ENCODE measurements at places on chromosomes 1 and 21.

- DNase-seq = no peak
Measured at GRCh38 chr21:36694031-36694515, 4.8 kb upstream of the SIM2 start.

GRCh38 chr1:196608390-196609369 lies at the start of gene KCNT2:
Gene KCNT2 (minus strand): TSS chr1:196608440. CDS start chr1:196608309, 131 bp downstream.
- DNase-seq = no peak

- DNase-seq = no peak
Measured at GRCh38 chr1:151175863-151176262, at the start of gene TMOD4. Gene TMOD4 (minus strand): TSS chr1:151175981. CDS start chr1:151174875, 1,106 bp downstream.

DNA sequence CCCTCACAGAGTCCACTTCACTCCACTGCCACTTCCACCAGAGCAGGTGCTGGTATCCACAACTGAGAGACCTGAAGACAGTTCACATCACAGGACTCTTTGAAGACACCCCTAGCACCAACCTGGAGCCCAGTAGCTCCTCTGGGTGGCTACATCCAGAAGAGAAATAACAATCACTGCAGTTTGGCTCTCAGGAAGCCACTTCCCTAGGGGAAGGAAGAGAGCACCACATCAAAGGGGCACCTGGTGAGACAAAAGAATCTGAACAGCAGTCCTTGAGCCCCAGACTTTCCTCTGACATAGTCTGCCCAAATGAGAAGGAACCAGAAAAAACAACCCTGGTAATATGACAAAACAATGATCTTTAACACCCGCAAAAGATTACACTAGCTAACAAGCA lies 113.2 kb downstream of the TENT5C start:
- DNase-seq = no peak

DNA sequence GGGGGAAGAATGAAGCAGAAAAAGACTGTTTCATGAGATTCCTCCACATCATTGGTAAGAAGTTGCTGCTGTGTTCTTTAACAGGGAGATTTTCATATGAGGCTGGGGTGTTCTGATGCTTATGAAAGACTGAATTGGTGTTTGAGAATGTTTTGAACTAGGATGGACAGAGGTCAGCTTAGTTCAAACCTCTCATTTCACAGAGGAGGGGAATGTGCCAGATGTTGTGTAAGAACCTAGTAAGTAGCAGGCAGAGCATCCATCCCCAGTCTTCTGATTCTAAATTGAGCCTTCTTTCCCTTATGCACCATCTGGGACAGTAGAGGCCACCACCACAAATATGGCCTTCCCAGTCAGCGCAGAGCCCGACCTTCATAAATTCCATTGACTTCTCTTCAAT lies 43.7 kb downstream of the SAMD13 start:
- DNase-seq = no peak

DNA sequence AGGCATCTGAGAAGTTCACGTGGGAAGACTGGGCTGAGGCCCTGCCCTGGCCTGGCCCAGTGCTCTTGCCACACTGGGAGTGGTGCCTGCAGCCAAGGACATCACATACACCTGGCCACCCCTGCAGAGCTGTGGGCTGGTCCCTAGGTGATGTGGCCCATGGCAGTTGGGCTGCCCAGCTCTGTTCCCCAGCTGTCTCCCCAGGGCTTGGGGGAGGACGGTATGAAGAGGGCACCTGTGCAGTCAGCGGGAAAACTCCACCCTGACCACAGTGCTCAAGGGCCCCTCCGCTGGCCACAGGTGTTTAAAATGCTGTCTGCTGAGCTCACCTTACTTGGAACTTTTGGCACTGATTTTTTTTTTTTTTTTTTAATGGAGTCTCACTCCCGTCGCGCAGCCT lies 120.4 kb upstream of the SLC25A33 start:
- DNase-seq = no peak

DNA sequence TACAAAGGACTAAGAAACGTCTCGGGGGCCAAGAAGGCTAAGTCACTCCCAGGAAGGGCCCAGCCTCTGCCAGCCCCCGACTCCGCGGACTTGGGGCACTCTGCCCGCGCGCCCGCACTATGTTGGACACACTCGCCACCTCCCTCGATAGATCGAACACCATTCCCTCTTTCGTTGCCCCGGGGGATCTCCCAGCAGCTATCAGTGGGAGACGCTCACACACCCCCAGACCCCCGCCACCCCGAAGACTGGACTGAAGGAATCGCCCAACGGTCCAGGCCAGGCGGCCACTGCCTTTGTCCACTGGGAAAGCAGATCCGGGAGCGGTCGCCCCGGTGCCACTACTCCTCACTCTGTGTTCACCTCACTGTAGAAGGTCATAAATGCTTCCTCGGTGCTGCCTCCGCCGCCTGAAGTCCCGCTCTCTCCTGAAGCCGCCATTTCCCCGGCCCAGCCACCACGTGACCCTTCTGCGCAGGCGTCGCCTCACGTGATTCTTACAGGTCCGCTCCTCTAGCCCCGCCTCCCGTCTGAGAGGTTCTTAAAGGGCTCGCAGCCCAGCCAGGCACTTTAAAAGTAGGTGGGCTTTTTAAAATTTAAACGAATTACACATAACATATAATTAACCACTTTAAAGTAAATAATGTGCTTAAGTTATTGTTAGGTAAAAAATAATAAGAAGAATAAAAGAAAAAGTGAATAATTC lies at the start of gene DNAJC8:
DNAJC8 (minus strand) TSS at position 472 of the 706 bp plus-strand sequence; CDS start at position 441, 31 bp downstream.
- DNase-seq = peak; percentile 67

DNA sequence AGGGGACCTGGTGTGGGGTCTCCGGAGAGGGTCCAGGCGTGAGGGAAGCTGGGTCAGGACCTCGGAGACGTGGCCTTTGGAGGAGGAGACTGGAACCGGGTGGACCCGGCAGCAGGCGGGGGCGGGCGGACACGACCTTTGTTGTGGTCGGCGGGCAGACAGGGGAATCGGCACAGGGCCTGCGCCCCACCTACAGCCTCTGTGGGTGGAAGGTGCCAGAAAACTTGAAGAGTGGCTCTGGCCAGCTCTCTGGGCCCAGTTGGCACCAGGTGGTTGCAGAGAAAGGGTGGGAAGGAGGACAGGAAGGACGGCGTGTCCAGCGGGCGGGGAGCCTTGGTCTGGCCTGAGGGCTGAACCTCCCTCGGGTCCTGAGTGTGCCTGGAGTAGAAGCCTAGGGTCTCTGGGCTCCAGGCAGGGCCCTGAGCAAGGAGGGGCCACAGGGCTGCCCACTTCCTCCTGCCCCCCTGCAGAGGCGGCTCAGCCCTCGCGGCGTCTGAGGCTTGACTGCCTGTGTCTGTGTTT lies 7.7 kb upstream of the TTLL10 start:
- no peak for DNase-seq

DNA sequence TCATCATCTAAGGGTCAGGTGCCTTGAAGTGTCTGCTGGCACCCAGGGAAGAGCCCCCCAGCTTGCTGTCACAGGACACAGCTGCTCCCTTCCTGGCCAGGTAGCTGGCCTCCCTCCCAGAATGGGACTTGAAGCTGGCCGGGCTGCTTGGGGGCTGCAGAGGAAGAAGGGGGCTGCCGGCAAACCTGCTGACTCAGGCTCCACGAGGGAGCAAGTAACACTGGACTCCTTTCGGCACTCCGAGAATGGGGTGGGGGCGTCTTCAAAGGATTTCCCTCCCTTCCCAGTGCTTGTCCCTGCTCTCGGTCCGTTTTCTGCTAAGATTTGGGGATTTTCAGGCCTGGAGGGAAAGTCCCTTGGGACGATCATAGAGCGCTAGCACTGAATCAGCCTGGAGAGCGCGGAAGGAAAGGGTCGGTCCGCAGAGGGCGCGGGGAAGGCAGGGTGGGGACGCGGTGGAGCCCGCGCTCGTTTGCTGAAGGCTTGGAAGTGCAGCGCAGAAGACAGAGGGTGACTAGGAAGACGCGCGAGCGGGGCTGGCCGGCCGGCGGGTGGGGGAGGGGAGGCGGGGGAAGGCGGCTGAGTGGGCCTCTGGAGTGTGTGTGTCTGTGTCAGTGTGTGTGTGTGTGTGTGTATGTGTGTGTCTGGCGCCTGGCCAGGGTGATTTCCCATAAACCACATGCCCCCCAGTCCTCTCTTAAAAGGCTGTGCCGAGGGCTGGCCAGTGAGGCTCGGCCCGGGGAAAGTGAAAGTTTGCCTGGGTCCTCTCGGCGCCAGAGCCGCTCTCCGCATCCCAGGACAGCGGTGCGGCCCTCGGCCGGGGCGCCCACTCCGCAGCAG lies at the start of gene CSF1:
CSF1 (plus strand) TSS at position 727 of the 840 bp plus-strand sequence. CDS start 175 bp downstream, outside the sequence.
- no peak for DNase-seq

DNA sequence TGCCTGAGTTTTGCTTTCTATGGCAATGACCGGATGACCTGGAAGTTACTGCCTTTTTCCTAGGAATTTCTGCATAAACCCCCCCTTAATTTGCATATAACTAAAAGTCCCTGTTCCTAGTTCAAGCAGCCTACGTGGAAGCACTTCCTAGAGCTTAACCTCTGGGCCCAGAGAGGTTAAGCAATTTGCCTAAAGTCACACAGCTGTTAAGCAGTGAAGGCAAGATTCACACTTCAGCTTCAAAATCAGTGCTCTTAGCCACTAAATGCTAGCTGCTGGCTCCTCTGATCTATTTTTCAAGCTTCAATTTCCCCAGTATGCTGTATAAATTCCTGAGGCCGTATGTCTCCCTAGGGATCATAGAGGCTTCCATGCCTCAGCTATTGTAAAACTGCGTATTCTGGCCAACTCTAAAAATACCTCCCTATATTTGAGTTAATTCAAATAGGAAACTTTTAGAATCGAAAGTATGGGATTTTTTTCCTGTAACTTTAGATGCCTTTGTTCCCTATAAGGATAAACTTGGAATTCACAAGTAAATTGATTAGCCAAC lies 53.1 kb upstream of the CD5L start:
- no peak for DNase-seq

- DNase-seq = no peak
Measured at GRCh38 chr1:210301615-210302000, 27.1 kb upstream of the HHAT start.

GRCh38 chr1:34973326-34973725 lies 11.8 kb downstream of the TMEM35B start:
- DNase-seq = no peak

DNA sequence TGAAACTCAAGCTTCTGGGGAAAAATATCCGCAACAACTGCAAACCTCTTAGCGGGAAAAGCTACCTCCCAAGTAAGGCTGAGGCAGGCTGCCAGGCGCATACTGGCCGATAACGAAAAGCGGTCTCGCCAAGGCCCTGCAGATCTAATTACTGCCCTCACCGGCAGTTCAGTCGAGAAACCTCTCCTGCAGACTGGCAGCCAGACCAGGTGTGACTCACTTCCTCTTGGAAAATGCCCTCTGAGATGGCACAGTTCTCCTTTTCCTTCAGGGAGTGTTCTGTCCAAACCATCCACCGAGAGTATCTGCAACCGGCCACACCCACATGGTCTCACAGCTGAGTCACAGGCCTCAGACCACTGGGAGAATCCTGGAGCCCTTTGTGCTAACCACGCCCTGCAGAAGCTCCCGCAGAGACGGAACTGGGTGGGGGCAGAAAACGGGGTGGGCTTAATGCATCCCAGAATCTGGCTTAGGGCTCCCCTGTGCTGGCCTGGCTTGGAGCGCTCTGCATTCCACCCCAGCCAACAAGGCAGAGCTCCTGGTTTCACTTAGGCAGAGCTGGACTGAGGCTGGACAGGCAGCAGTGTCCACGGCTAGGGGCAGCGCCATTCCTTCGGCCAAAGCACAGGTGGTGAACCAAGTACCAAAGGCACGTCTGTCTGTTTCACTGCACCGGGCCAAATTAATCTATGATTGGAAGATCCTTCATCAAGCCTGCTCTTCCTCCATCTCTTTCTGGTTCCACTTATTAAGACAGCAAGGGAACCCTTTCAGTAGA lies 1.2 kb downstream of the S100A10 start:
- DNase-seq = no peak

GRCh38 chr1:158506369-158506987 lies 34.5 kb downstream of the OR10R2 start:
- DNase-seq = no peak

GRCh38 chr1:98422816-98423215 lies 238.7 kb upstream of the SNX7 start:
- DNase-seq = no peak

- DNase-seq = no peak
Measured at GRCh38 chr1:227741166-227741870, 6.1 kb downstream of the SNAP47 start.

DNA sequence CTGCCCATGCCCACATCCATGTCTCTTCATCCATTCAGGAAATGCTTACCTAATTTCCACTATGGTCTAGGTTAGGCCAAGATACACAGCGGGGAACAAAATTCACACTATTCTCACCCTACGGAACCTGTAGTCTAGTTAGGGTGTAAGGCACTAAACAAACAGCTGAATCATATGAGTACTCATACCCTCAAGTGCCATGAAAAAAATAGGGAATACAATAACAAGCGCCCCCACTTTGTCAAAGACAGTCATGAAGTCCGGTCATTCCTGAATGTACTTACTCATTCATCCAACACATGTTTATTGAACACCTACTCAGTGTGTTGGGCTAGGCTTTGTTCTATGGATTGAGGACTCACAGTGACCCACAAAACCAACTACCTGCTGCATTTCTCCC lies 6.2 kb upstream of the FYB2 start:
- DNase-seq = no peak

DNA sequence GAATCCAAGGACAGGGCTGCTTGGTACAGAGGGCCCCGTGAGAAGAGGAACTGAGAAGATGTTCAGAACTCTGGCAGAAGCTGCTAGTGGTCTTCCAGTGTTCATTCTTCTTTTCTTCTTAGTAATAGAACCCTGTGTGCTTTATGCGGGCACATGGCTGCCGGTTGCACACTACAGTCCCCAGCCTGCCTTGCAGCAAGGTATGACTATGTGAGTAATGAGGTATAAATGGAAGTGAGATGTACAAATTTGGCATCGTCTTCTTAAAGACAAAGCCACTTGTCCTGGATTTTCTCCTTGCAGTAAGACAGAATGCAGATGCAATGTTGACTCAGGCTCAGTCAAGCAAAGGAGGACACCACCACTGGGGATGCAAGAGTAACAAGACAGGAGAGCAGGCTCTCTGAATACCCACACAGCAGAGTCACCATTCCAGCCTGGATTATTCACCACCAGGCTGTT lies 15.0 kb upstream of the ATP1B1 start:
- no peak for DNase-seq

DNA sequence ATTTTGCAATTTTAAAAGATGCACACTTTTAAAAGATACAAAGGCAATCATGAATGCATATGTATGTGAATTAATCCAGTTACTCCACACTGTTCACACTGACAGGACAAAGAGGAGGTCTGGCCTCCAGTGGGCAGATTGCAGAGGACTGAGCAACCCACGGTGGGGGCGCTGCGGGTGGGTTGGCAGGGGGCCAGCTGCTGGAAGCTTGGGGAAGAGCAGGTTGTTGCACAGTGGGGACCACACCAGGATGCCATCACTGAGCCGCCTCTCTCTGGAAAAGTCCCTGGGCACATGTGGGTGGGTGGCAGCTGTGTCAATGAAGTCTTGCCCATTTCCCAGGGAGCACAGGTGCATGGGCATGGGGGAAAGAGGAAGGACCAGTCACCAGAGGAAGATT lies 12.7 kb upstream of the PADI4 start:
- no peak for DNase-seq
